ENCODE measurements at places on chromosomes 7 and 10.

- DNase-seq: no peak
Observed at GRCh38 chr7:142886866-142887265, 1.3 kb upstream of the TRPV6 start.

- no peak for DNase-seq
Observed at GRCh38 chr10:106815427-106816043, 349.0 kb downstream of the SORCS1 start.

DNA sequence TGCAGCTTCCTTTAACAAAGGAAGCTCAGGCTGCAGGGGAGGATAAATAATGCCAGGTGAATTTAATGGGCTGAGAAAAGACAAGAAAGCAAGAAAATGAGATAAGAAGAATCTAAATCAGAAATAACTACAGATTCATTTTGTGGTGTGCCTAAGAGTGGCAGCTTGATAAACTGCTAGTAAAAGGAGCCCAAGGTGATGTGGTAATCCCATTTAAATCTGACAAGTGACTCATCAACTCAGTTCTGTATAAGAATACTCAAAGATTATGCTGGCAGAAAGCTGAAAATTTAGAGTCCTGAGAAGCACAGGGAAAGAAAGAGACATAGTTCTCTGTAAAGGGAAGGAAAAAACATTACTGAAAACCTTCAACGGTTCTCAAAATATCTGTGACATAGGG lies 109.4 kb upstream of the PDE1C start:
- no peak for DNase-seq

DNA sequence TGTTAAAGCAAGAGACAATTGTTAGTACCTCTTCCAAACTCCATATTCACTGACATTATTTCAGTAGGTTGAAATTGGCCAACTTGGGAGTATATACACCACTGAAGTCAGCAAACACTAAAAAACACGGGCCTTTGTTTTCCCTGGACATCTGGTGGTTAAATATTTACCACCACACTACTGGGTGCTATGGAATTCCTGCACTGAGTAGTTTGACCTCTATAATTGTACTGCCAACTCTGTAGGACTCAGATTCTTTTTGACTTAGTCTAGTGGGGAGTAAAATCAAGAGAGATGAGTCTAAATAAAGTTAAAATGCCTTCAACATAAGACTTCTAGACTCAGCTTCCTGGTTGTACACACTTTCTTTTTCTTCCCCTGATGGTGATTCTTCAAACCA lies 41.3 kb upstream of the TES start:
- no peak for DNase-seq

GRCh38 chr10:11516431-11516746 lies 95.1 kb downstream of the USP6NL start:
- DNase-seq: no peak

GRCh38 chr10:121495719-121496118 lies 102.5 kb downstream of the FGFR2 start:
- DNase-seq: no peak

DNA sequence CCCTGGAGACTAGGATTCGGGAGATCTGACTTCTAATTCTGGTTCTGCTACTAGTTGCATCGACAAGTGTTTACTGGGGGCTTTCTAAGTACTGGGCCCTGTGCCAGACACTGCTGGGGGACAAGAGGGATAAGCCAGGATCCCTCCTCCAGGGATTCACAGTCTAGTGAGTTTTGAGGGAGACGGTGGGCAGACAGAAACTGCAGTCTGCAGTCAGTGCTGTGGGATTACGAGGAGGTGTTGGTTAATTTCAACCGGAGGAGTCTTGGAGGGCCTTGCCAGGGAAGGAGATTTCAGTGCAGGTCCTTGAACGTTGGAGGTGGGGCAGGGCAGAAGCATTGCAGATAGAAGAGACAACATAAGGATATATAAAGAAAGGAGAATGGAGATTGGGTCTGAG lies 3.5 kb upstream of the KCNH2 start:
- DNase-seq: no peak

GRCh38 chr7:20541608-20542349 lies 73.7 kb upstream of the ABCB5 start:
- no peak for DNase-seq

DNA sequence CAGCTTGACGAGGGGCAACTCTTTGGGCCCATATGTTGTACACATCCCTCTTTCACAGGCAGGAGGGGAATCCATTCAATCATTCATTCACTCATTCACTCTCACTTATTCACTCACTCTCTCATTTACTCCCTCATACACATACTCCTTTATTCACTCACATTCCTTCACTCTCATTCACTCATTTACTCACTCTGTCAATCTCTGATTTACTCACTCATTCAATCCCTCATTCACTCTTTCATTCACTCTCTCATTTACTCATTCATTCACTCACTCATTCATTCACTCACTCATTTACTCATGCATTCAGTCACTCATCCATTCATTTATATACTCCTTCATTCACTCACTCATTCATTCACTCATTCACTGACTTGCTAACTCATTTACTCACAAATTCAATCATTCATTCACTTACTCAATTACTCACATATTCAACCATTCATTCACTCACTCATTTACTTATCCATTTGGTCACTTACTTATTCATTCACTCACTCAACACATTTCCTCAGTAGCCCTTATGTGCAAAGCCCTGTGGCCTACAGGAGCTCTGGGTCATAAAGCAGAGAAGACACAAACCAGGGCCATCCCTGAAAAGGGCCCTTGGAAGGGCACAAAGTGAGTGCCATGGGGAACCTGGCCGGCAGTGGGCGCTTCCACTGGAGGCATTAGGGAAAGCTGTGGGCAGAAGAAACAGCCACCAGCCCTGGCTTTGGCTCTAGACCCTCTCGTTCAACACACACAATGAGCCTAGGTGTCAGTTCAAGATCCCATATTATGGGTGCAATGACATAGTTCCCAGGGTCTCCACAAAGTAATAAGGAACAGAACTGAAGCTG lies 26.0 kb downstream of the HIP1 start:
- no peak for DNase-seq

- no peak for DNase-seq
Observed at GRCh38 chr7:106236065-106236464, 48.7 kb downstream of the NAMPT start.

GRCh38 chr10:38070501-38070900 lies 23.6 kb upstream of the ZNF37A start:
- no peak for DNase-seq

DNA sequence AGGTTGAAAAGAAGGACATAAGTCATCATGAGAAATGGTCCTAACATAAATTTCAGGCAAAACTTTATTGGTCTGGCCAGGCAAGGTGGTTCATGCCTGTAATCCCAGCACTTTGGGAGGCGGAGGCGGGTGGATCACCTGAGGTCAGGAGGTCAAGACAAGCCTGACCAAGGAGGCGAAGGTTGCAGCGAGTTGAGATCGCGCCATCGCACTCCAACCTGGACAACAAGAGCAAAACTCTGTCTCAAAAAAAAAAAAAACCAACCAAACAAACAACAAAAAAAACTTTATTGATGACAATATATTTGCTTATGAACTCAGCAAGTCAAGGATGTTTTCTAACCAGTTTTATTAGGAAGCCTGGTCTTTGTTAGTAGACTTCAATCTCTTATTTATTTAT lies 54.6 kb upstream of the ARHGAP21 start:
- DNase-seq: no peak

DNA sequence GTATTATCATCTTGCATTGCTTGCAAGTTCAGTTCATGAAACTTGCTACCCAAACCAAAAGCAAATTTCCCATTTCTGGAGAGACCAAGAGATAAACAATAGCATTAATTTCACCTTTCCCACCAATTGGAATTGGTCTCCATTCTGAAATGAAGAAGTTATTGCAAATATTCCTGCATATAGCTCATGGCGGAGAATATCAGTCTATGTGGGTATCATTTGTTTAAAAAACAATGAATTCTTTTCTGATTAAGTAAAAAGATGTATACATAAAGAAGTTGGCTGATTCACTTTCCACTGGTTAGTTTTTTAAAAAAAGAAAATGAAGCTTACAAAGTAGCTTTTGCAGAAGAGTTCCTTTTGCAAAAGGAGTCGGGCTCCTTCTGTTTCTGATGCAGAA lies 19.5 kb upstream of the ANK3 start:
- DNase-seq: no peak

- DNase-seq: no peak
Observed at GRCh38 chr7:41882256-41882655, 179.4 kb upstream of the INHBA start.

DNA sequence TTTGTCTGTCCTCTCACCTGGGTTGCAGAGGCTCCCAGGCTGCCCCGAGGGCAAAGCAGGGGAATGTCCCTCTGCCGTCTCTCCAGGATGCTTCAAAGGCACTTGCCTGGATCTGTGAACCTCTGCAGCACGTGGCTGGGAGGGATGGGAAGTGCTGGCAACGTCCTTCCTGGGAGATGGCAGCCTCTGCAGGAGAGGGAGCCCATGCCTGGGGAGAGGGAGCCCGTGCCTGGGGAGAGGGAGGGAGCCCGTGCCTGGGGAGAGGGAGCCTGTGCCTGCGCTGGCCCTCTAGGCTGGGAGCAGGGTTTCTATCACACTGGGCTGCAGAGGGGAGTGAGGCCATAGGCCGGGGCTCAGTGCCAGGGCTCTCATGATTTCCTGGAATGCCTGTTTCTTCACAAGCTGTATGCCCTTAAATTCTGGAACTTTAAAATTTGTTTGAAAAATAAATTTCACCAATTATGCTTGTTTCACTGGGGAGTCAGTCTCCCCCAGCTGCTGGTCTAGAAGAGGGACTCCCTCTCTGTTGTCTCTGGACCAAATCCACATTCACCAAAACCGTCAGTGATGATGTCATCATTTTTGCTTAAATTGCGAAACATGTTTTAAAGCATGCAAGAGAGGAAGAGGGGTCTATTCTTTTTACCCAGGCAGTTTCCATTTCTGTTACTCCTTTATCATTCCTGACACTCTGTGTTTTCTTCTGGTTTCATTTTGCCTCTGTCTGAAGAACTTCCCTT lies 135.7 kb downstream of the DNAJB6 start:
- no peak for DNase-seq

Data from stimulated activated CD8-positive, alpha-beta memory T cell treated with anti-CD3 and anti-CD28 coated beads, Interleukin-2, amount 100 ng/mL, for 1 hour (primary cell).